NCI-H187 (cell line): ENCODE measurements at places on chromosomes 11 and 22.

DNA sequence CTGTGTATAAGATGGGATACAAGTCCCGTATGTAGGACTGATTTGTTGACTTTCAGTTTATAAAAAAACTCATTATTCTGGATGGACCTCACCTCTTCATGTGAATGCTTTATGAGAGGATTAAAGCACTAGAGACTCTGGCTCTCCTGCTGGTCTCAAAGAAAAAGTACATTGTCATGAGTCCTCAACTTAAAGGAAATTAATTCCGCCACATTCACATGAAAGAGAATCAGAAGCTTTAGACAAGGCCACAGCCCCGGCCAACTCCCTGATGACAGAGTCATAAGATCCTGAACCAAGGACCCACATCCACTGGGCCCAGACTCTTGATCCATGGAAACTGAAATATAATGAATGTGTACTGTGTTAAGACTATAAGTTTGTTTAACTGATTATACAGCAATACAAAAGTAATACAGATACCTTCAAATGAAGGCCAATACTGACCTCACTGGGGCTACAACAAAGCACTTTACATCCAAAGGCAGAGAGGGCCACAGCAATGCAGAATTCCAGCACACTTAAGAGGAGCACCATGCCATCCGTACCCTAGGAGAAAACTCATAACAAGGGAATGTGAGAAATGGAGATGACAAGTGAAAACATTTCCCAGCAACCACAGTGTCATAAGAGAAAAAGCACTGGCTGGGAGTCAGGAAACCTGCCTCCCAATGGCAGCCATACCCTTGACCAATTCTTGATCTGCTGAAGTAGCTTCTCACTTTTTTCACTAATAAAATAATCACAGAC is 25.4 kb upstream of the MS4A6A start:
- DNase-seq, result no peak

GRCh38 chr22:49720279-49720959 is 107.3 kb downstream of the BRD1 start:
- no peak for DNase-seq

GRCh38 chr22:44889255-44889878 is 120.4 kb downstream of the PHF21B start:
- no peak for DNase-seq

GRCh38 chr11:108561535-108561991 is 32.0 kb downstream of the EXPH5 start:
- DNase-seq, result no peak

GRCh38 chr11:62678433-62678769 is 472 bp downstream of the UBXN1 start:
- no peak for DNase-seq

- no peak for DNase-seq
Measured at GRCh38 chr11:119783466-119784400, 54.7 kb upstream of the NECTIN1 start.

DNA sequence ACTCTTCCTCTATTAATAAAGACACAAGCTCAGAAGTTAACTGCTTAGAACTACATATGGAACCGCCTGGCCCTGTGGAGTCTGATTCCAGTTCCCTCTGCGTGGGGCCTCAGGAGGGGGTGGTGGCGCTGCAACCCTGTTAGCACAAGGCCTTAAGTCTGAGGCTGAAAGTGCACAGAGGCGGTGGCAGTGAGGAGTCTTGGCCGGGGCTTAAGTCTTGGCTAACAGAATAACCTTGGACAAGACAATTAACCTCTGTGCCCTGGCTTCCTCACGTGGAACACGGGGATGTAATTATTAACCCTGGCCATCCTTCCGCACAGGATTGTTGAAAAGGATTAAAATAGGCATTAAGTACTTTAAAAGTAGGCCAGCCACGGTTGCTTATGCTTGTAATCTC is 191.5 kb downstream of the CEP164 start:
- DNase-seq, result no peak

GRCh38 chr11:73374151-73374550 is 2.0 kb upstream of the RELT start:
- DNase-seq, result no peak

DNA sequence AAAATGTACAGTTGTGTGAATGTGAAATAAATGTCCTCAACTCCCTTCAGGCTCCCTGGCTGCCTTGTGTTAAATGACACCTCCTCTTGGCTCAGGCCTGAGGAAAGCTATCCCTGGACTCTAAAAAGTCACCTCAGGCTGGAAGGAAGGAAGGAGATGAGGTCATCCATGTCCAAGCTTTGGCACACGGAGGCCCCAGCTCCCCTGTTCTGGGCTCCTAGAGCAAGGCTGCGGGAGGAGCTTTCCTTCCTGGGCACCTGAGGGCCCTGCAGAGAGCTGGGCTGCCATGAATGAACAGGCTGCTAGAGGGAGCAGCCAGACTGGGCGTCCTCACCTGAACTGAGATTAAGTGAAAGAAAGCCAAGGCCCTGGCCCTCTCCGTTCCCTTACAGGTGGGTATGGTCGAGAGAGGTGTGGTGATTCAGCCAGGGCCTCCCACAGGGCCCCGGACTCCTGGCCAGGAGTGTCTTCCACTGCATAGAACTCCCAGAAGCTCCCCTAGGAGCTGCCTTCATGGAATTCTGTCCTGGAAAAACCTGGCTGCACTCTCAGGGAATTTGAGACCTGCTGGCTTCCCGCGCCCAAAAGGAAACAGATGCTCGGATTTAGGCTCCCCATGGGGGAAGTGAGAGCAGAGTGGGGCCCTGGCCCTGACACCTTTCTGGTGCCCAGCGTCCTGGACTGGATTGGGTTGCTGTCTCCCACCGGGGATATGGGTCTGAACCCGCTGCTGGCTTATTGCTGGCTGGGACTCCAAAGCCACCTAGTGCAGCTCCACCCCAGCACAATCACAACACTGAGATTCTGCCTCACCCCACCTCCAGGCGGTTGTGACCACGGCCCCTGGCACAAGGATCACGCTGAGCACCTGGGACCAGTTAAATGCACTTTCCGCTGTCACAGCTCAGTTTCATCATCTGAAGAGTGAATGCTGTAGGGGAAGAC is 22.2 kb downstream of the MYBPC3 start:
- DNase-seq, result no peak

DNA sequence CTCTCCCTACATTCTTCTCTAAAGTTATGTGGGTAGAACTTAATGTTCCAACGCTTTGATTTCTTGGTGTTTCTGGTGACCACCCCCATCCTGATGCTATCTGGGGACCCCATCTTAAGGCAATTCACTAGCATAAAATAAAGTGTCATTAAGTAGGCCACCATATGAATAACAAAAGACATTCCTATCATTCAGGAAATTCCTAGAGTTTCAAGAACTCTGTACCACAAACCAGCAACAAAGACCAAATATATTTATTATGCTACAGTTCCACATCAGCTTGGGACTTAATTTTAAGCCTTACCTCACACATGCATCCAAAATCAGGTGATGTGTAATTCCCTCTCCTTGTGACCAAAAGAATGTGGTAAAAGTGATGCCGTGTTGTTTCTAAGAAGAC is 254.6 kb upstream of the LRRC4C start:
- DNase-seq, result no peak

DNA sequence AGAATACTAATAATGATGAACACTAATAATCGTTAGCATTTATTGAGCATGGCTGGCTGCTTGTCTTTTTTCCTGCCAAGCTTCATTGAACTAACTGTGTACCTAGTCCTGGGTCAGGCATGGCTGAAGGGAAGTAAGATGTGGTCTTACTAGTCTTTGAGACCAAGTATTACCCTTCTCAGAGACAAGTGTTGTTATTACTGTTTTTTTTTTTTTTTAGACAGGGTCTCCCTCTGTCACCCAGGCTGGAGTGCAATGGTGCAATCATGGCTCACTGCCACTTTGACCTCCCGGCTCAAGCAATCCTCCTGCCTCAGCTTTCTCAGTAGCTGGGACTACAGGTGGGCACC is 4.6 kb downstream of the ST14 start:
- no peak for DNase-seq

DNA sequence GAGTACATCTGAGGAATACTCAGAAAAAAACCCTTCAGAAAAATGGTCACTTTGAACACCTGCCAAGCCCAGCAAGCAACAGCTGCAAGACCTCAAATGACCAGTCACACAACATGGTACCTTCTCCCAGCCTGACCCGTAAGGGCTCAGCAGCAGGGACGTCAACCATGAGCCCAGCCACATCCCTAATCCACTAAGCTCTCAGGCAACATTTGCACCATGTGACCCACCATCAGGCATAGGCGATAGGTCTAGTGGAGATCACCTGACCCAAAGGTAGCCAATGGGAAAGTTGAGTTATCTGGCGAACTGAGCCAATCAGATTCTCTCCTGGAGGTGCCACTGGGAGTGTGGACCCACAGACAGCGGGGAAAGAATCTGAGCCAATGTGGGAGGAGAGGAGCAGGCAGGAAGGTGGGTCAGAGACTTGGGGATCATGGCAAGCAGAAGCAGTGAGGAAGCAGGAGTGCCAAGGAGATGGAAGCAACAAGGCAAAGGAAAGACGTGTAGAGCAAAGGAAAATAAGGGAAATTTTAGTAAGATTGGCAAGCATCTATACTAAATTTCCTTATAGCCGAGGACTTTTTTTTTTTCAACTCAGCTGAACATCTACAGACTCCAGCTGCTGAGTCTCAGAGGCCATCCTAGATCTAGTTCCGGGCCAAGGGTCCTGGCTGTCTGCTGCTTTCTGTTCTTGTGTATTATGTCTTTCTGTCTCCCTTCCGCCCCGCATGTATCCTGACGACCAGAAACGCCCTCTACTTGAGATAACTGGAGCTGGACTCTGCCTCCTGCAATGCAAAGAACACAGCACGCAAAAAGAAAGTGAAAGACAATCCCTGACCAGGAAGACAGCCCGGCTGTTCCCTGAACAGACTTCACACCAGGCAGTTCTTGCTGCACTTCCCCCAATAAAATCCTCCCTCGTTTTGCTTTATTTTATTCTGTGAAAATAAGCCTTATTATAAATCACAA is 11.0 kb upstream of the PLAAT2 start:
- no peak for DNase-seq

- DNase-seq, result no peak
Measured at GRCh38 chr22:27206374-27207133, 549.2 kb downstream of the MIAT start.

DNA sequence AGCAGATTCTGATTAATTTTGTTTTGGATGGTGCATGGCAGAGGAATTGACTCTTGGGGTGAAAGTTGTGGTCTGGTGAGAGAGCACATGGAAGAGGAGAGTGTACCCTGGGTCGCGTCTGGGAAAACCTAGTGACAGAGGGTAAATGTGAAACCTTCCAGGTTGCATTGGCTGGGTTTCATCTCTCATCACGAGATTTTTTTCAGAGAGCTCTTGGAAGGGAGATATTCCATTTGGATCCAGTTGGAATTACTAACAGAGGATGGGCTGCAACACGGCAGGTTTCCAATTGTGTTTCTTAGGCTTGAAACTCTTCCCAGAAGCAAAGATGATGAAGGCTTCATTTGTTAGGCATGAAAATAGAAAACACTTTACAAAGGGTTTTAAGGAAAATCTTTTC is 109.7 kb upstream of the MTMR2 start:
- DNase-seq, result no peak

- no peak for DNase-seq
Measured at GRCh38 chr22:44381761-44382115, 69.0 kb upstream of the SHISAL1 start.

GRCh38 chr22:42367980-42368378 is 64.2 kb downstream of the NFAM1 start:
- no peak for DNase-seq

DNA sequence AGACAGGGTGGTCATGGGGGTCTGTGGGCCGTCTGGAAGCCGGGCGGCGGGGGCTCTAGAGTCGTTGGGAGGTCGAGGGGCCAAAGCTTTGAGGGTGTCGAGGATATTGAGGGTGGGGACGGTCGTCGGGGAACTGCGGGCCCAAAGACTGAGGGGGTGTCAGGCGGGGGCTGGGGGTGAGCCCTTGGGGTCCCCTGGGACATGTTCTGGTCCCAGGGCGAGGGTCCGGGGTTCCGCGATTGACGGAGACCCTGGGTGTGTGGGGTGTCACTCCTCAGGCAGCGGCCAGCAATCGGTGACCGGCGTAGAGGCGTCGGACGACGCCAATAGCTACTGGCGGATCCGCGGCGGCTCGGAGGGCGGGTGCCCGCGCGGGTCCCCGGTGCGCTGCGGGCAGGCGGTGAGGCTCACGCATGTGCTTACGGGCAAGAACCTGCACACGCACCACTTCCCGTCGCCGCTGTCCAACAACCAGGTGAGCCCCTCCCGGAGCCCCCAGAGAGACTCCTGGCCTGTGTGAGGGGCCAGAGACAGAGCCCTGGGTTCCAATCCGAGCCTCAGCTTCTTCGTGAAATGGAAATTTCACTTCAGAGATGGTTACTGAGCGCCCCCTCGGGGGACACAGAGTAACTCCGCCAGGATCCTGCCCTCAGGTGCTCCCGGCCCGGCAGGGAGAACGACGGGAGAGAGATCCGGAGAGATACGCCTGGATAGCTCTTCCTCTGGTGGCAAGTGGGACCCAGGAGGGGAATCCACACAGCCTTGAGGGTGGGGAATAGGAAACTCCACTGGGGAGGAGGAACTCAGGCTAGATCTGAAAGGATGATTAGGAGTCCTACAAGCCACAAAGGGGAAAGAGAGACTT is 714 bp downstream of the SDF2L1 start:
- DNase-seq, result no peak

- DNase-seq, result no peak
Measured at GRCh38 chr11:106329273-106330018, 252.0 kb downstream of the AASDHPPT start.

GRCh38 chr11:1401656-1402221 is 12.0 kb downstream of the BRSK2 start:
- DNase-seq, result no peak

- DNase-seq, result no peak
Measured at GRCh38 chr11:94868468-94868867, 100.3 kb downstream of the AMOTL1 start.

- DNase-seq, result no peak
Measured at GRCh38 chr11:18471995-18472394, 16.3 kb downstream of the LDHAL6A start.

DNA sequence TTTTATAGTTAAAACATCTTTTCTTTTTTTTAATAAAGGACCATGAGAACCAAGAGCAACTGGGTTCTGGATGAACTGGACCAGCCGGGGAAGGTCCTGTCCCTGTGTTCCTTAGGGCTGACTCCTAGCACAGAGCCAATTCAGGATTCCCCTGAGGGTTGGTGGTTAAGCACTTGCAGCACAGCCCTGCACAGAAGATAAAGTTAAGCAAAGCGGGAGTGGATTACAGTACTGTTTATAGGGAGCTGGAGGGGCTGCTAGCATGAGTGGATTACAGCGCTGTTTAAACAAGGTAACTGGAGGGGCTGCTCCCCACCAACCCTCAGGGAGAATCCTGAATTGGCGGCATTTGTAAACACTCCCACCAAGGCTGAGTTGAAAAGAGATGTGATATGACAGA is 90.6 kb downstream of the CELSR1 start:
- DNase-seq, result no peak

GRCh38 chr11:40514124-40514523 is 945.3 kb downstream of the LRRC4C start:
- no peak for DNase-seq

DNA sequence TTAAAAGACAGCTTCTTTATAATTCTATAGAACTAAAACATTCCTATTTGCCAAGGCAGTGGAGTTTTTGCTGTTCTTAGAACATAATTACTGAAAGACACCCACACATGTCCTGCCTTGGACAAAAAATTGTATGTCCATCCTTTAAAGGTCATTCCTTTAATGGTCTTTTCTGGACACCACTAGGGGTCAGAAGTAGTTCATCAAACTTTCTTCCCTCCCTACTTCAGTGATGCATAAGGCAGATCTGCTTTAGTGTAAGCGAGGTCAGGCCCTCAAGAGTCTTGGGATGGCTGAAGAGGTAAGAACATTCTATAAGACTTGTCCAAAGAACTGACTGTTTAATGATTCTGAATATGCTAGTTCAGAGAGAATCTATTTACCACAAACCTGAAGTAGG is 4.3 kb upstream of the OR51V1 start:
- DNase-seq, result no peak
